ENCODE measurements at places on chromosomes 2 and 18.

- DNase-seq, result no peak
These were observed 228.6 kb downstream of the SATB2 start for GRCh38 chr2:199228887-199229819.

DNA sequence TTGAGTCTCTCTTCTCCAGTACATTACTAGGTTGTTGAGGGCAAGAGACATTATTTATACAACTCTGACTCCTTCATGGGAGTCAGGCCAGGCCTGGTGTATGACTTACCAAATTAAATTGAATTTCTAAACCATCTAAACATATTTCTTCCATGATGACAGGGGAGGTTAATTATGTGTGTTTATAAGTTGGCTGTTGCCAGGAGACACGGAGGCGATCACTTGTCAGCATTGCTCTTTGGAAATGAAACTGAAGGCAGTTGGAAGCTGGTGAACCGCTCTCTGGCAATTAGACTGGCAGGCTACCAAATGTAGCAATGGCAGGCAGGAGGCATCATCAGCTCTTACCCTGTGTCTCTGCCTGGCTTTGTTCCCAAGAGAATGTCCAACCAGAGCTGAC is 241.4 kb downstream of the KCNS3 start:
- no peak for DNase-seq

DNA sequence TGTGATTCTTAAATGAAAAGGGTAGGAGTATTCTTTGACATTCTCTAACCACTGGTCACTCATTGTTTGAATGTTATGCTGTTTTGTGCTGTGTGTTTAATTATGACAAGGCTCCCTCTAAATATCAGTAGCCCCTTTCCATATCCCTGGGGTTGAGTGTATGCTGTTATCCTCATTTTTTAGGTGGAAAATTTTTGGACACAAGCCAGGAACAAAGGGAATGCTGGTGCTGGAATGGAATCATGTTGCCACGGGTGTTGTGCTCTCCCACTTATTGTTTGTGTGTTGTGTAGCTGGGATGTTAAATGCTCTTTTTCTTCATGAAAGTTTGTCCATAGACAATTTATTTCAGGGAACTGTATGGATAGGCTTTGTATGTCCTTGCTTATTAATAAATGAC is 43.3 kb downstream of the ZNF532 start:
- DNase-seq, result no peak

- DNase-seq, result no peak
These were observed 490.7 kb downstream of the NUP35 start for GRCh38 chr2:183614799-183615435.

- DNase-seq, result no peak
These were observed 55.9 kb downstream of the TTC21B start for GRCh38 chr2:165897726-165898125.

DNA sequence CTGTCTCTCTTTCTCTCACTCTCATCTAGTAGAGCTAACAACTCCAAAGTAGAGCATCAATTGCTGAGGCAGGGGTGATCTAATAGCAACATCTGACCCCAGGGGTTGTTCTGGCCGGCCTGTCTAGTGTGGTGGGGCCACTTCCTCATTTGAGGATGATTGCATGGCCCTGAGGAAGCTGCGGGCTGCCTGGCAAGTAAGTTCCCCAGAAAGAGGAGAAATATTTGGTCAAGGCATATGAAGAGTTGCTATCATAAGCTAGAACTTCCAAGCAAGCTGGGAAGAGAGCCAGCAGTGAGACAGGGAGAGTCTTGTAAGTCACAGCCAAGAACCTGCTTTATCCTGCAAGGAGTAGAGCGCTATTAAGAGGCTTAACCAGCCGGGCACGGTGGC is 50.8 kb upstream of the TMEM87B start:
- DNase-seq, result no peak

DNA sequence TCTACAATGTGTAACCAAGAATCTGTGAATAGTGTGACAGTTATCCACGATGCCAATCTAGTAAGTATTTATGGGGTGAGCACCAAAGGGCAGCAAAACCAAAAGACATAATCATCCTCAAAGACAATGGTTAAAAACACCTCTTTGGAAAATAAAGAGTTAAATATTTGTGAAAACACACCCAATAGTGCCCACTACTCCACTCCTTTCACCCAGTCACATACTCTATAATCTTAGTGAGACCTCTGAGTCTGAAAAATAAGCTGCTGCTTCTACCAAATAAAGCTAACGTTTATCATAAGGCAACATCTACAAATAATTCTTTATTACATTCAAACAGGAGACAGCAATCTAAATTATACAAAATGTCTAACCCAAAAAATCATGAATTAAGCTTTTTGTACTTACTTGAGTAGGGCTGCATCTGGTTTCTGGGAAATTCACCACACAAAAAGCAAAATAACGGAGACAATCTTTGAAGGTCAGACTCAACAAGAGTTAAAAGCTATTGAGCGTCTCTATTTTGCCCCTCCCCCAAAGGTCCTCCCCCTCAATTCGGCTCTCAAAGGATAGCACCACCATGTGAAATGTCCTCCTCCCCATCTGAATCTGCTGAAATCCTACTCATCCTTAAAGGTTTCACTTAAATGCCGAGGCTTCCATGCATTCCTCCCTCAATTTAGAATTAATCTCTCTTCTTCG is 2.0 kb downstream of the RAPH1 start:
- DNase-seq, result no peak

DNA sequence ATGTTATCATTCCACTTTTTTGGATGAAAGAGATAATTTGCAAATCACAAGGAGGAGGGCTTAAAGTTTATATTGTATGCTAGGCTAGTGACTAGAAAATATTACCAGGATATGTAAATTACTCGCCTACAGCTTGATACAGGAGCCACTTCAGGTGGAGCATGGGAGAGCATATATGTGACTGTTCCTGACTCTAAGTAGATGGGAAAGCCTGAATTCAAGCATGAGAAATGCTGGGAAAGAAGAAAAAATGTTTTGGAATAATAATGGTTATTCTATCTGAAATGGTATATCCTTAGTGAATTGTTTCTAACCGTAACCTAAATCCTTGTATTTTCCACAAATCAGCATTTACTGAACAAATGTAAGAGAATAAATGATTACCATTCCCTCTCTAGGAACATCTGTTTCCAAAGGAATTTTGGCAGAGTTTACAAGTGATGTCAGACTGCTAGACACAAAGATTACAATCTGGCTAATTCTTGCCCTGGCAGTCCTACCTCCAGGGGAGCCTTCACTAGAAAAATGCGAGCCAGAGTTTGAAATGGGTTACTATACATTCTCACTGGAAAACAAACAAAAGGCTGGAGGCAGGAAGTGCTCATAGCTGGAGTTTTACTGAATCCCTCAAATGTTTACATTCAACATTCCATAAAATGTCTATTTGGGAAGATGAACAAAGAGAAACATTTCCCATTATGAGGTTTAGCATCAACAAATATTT is 129.4 kb upstream of the MAPRE2 start:
- no peak for DNase-seq

- DNase-seq, result no peak
These were observed 17.7 kb upstream of the ARL5A start for GRCh38 chr2:151845884-151846283.

GRCh38 chr2:133596701-133597393 is 28.6 kb upstream of the NCKAP5 start:
- no peak for DNase-seq

Data from NCI-H1417 treated with DMSO at 0.1 percent for 48 hours (cell line).